ENCODE measurements at places on chromosomes 7 and 10. TPM values are rescaled to one million over a fixed set of nuclear protein-coding genes. Genes with fewer than 3 reads are reported as not detected.

Gene STX1A
- 5.1 TPM for polyA plus RNA-seq

Gene EN2
- polyA plus RNA-seq = 0.15 TPM

Gene ADARB2
- 0.63 TPM for polyA plus RNA-seq

Gene MYO1G
- polyA plus RNA-seq = 1.1 TPM

Gene SEMA3E
- 0.10 TPM for polyA plus RNA-seq

Gene ITIH2
- polyA plus RNA-seq = not detected

- DNase-seq = no peak
These were observed 147.4 kb upstream of the INSYN2A start for GRCh38 chr10:127343821-127344220.

- no peak for DNase-seq
These were observed 18.0 kb downstream of the TMEM106B start for GRCh38 chr7:12229046-12229445.

DNA sequence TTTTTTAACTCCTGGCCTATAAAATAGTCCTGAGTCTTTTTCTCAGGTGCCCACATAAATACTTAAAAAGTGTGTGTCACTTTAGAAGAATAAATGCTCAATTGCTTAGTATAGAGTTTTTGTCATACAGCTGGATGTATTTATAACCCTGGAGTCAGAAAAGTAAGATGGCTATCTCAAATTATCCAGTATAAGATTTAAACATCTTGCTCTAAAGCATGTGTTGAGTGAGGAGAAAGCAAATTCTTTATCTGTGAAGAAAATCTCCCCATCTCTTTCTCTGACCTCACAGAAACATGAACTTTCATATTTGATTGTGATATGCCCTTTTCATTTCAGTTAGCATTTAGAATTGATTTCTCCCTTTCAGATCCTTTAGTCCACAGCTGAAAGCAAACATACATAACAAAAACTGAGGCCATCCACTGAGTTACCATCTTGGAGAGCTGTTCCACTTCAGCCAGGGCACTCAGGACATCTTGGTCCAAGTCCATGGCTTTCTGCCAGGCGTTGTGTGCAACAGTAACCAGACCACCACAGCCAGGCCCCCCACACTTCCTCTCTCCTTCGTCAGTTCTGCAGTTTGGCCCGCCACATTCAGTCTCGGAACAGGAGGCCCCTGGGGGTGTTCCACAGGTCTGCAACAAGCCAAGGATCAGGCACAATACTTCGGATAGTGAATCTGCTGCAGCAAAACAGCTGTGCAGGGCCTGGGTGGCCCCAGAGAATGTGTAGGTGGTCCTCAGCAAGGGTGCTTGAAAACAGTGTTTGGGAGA lies 40.9 kb downstream of the DLD start:
- peak; percentile 57 for DNase-seq

DNA sequence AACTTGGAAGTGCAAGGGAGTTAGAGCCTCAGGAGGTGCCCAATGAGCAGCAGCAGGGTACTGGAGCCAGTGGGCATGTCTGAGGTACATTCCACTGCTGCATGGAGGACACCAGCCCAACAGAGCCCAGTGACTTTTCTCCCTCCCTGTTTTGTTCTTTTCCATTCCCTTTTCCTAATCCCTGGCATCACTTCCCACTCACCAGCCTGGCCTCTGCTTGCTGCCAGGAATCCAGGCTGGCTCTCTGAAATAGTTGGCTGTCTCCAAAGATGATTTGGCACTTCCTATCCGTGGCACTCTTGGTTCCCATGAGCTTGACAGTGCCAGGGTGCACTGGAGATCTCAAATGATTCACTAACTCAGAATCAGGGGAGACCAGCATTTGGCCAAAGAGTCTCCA lies 97.7 kb upstream of the ZPBP start:
- DNase-seq = no peak

DNA sequence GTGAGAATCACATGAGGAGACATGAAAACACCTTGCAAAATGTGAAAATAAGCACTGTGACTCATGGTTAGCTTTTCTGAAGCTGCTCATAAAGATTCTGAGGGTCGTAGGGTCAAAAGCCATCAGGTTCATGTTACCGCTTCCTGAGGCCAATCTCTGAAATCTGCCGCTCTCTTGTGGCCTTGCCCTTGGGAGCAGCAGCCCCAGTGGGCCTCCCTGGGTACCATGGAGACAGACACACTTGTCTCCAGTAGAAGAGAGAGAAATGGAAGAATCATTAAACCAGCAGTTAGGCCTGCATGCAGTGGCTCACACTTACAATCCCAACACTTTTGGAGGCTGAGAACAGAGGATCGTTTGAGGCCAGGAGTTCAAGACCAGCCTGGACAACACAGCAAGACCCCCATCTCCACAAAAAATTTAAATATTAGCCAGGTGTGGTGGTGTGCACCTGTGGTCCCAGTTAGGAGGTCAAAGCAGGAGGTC lies 42.8 kb downstream of the NIPSNAP2 start:
- no peak for DNase-seq

DNA sequence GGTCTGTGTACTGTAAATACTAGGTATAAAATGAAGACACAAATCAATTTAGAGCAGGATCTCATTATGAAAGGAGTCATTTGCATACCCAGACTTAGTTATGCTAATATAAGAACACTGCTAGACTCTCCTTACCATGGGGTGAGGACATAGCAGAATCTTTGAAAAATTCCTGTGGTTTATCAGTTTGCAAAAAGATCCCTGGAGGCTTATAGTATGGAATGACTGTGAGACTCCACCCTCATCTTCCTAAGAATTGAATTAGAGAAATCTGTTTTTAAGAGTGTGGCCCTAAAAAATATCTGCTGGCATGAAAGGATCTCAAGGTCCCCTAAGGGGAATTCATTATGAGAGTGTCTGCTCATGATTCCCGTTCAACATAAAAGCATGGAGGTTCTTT lies 63.2 kb downstream of the WNT2 start:
- DNase-seq = no peak

DNA sequence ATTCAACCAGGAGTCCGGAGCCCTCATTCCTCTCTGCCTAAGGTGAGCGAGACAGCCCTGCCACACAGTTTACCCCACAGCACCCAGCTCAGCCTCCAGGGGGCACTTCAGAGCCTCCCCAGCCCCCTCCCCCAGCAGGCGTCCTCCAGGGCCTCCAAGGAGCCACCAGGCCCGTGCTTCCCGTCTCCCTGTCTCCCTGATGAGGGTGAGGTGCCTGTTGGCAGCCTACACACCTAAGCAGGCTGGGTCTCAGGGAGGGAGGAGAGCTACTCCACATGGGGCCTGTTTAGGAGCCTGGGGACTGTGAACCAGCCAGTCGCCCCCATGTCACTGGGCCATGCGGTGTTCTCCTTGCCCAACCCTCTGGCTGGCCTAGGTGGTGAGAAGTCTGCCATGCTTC lies 28.9 kb upstream of the TRIM8 start:
- no peak for DNase-seq

DNA sequence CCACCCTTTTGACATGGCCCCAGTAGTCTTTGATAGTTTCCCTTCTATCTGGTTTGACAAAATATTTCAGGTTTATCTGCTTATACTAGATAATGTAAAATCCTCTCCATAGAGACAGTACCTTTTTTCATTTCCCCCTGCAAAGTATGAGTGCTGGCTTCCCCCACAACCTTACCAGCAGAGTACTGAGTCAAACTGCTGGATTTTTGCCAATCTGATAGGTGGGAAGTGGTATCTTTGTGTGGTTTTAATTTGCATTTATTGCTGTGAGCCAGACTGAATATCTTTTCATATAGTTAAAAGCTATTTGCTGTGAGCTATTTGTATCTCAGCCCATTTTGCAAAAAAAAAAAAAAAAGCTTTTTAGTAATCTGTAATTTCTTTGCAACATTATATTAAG lies 32.1 kb upstream of the HECTD2 start:
- no peak for DNase-seq

DNA sequence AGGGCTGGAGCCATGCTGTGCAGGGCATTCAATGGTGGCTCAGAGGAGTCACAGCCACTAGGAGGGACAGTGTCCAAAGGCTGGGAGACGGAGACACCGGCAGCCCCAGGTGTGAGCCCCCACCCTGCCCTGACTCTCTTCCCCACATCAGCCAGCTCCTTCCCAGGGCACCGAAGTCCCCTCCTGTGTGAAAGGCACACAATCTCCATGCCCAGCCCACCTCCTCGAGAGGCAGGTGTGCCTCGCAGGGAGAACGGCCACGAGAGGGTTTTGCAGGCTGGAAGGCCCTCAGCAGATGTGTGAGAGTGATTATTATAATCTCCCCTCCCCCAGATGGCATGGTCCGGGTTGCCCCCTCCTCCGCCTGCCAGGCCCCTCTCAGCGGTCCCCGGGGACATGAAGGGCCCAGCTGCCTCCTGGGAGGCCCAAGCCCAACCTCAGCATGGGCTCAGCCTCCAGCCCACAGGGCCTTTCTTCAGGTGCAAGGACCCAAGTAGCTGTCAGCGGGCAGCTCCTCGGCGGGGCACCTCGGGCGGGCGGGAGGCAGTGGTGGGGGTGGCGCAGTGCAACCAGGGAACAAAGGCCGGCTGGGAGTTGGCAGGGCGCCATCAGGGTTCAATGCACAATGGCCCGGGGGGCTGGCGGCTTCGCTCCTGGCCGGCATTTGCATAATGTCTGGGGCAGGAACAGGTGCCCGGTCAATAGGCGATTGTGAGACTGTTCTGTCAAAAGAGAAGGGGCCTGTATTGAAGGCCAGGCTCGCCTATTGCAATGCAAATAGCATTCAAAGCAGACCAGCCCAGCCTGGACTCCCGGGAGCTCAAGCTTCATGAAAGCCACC lies 155.3 kb upstream of the ZMIZ1 start:
- no peak for DNase-seq

- DNase-seq = no peak
These were observed 121.4 kb downstream of the MAGI2 start for GRCh38 chr7:79332091-79332490.

GRCh38 chr7:150903606-150904005 lies 51.3 kb downstream of the AOC1 start:
- no peak for DNase-seq

DNA sequence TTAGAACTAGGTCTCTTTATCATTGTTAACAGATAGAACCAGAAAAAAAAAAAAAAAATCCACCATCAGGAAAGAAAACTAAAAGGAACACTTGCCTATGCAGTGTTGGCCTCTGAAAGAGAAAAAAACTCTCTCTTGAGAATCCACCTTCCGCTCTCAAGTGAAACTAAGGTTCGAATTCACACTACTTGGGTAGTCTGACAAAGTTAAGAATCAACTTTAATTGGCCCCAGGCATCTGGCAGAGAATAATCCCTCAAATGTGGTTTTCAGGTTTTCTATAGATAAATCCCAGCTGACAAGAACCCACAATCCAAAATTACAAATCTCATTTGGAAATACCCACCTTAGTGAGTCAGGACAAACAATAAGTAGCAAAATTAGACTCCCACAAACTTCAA lies 199.7 kb upstream of the LRRN3 start:
- no peak for DNase-seq

GRCh38 chr10:72315611-72316385 lies 38.9 kb downstream of the DNAJB12 start:
- DNase-seq = peak; percentile 52
